ENCODE measurements at places on chromosomes 6 and 20.

DNA sequence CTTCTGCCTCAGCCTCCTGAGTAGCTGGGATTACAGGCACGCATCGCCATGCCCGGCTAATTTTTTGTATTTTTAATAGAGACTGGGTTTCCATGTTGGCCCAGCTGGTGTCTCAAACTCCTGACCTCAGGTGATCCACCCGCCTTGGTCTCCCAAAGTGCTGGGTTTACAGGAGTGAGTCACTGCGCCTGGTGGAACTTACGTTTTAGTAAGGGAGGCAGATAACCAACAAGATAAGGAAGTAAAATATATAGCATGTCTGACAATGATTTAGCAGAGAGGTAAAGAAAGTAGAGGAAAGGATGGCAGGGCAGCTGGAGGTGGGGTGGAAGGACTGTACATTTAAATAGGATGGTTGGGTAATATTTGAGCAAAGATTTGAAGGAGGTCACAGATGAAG is 12.8 kb upstream of the MYMX start:
- no peak for DNase-seq

GRCh38 chr6:146915671-146916127 is 288.5 kb upstream of the STXBP5 start:
- DNase-seq = no peak

DNA sequence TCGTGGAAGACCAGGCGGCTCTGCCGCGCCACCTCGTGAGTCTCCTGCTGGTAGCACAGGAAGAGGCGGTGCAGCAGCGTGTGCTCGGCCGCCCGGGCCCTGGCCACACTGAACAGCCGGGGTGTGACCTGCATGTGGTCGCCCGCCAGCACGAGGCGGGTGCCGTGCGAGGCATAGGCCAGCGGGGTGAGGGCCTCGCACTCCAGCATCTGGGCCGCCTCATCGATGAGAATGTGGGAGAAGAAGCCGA is 7.0 kb downstream of the HELZ2 start:
- DNase-seq = no peak

GRCh38 chr20:47887477-47888080 is 102.3 kb upstream of the SULF2 start:
- DNase-seq = no peak

DNA sequence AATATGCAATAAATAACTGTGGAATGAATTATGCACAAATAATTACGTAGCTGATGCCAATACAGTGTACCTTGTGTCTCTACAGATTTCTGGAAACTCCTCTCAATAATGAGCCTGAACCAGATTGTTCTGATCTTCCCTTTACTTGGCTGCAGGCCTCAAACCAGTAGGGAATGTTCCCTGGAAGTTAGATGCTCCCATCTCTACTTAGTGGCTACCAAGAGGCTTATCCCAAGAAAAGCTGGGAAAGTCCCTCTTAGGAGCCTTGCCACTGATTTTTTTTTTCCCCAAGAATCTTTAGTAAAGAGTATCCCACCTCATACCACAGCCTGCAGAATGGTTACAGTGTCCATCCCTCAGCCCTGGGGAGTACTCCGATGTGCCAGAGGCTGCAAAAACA is 702.1 kb downstream of the RFPL4B start:
- DNase-seq = no peak

- DNase-seq = no peak
These were observed 920 bp downstream of the ZBTB12 start for GRCh38 chr6:31900917-31901414.

GRCh38 chr6:157763129-157763903 is 59.7 kb upstream of the SNX9 start:
- DNase-seq = no peak

- no peak for DNase-seq
These were observed 98.5 kb upstream of the SCGN start for GRCh38 chr6:25553502-25553901.

- DNase-seq = no peak
These were observed 180.3 kb downstream of the ANKRD60 start for GRCh38 chr20:58048096-58048702.

DNA sequence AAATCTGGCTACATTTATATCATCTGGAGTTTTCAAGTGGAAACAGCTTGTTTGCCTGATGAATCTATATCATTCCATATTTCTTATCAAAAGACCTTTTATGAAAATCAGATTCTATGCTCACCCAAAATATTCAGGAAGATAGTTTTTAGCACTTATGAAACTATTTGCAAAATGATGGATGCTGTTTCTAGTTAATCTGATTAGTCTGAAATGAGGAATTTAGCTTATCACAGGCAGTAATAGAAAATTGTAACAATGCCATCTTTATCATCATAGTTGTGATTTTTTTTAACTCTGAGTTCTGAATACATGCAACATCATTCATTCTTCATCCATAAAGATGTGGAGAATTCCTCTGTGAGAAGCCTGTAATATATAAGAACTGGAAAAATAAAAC is 229.7 kb downstream of the PLCB1 start:
- no peak for DNase-seq

DNA sequence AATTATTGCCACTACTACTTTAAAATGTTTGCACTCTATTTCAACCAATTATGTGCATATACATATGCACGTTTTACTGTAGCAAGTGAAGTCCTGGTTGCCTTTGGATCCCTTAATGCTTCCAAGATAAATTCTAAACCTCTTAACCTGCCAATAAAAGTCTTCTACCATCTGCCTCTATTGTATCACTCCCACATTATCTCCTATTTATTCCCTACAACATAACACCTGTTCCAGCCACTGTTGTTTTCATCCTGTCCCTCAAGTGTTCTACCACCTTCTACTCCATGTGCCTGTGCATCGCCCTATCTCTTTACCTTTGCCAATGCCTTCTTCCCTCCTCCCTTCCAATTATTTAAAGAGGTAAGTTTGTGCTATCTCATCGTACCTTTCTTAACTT is 499.0 kb upstream of the RNF217 start:
- no peak for DNase-seq

- no peak for DNase-seq
These were observed 25.3 kb upstream of the TBC1D20 start for GRCh38 chr20:487655-488054.

DNA sequence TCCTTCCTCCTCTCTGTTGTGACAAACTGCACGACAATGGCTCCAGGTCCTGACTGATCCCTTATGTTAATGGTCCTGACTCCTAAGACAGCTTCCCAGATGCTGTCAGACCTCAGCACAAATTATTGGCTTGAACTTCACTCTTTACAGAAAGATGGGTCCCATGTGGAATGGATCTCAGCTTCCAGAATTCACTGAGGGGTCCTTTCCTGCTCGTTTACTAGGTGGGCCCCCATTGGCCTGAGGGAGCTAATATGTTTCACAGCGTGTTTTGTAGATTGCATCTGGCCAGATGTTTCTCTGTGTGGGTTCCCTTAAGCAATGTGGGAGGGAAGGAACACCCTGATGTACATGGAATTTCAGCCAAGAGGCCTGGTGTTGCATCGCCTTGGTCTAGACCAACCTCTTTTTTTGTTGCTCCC is 826.6 kb downstream of the MAFB start:
- no peak for DNase-seq

GRCh38 chr6:29762781-29763214 is 39.6 kb downstream of the HLA-F start:
- DNase-seq = no peak

DNA sequence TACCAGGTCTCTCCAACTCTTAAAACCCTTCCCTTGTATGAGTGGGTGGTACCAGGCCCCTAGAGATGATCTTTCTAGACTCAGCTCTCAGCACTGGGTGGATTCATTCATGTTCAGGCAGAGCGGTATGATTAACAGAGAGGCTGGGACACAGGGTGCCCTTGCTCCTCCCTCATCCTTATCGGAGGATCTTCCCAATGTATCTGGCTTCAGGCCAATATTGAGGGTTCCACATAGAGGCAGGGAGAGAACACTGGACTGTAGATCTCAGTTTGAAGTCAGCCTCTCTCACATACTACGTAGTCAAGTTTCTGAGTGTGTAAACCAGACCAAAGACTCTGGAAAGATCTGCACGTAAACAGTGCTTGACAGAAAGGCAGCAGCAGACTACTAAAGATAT is 366.2 kb downstream of the DHX35 start:
- no peak for DNase-seq

GRCh38 chr6:169988769-169989550 is 237.5 kb downstream of the ERMARD start:
- DNase-seq = no peak

DNA sequence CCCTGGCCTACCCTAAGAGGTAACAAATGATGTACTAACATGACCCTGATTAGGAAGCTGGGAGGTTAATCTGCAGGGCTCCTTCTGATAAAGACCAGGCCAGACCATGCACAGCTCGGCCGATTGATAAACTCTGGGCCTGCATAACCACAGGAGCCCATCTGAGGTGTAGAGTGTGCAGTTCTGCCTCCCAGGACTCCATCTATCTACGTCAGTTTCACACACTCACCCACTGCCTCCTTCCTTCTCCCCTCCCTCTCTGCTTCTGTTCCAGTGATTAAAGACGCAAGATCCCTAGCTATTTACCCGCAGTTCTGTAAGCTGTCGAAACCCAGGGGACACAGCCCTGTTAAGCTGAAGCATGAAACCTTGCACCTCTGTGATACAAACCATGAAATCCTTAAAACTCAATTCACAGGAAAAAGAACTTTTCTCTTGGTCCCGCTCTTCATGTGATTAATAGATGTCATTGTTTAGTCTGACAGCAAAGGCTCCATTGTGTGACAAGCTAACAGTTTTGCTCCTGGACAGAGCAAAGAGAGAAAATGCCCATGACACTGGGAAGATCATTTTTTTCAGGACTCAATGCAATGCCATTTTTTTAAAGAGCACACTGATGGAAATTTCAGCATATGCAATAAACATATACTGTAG is 470.6 kb downstream of the MAFB start:
- no peak for DNase-seq

Data from stimulated activated CD8-positive, alpha-beta memory T cell treated with anti-CD3 and anti-CD28 coated beads, Interleukin-4, amount 100 ng/mL, for 4 hours (primary cell).